ENCODE measurements at places on chromosomes 6 and 20. TPM values are rescaled to one million over a fixed set of nuclear protein-coding genes. Genes with fewer than 3 reads are reported as not detected.

SMOC2 gene
- not detected for polyA plus RNA-seq

DNA sequence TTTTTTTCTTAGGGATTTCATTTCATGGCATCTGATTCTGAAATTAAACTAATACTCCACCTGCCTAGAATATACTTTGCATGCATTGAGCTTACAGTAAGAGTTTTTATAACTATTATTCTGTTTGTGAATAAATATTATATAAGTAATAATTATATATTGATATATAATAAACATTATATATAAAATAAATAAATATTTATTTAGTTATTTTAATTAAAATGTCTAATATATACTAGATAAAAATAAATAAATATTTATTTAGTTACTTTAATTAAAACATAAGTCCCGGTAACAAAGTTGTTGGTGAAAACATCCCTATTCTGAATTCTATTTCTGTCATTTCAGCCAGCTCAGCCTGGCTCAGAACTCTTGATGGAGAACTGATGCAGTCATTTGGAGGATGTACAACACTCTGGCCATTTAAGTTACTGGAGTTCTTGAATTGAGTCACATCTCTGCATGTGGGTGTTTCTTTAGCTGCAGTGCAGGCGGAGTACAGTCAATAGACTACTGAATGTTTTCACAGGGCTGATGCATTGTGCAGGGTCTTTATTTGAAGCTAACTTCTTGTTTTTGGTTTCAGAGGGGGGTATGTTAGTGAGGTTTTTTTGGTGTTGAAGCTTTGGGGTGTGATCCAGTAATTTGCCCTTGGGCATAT, 508.9 kb upstream of the ADGRB3 start:
- H3K4me3 ChIP-seq, result no peak overlapping the region
- H3K36me3 ChIP-seq, result no peaks in the 10 kb centered on the region
- H3K4me1 ChIP-seq, result no peaks in the 10 kb centered on the region
- no peak overlapping the region for H3K27ac ChIP-seq
- H3K27me3 ChIP-seq, result no peaks in the 10 kb centered on the region

ZNF311 gene
- polyA plus RNA-seq, result 0.27 TPM

ZSCAN16 gene
- 1.8 TPM for polyA plus RNA-seq

GRCh38 chr6:160177220-160177619, 55.6 kb downstream of the SLC22A1 start:
- no peaks in the 10 kb centered on the region for H3K27me3 ChIP-seq
- DNase-seq, result no peak
- H3K4me1 ChIP-seq, result no peaks in the 10 kb centered on the region
- no peak overlapping the region for H3K27ac ChIP-seq
- no peaks in the 10 kb centered on the region for H3K36me3 ChIP-seq

MATN4 gene
- polyA plus RNA-seq, result 0.13 TPM

- no peak overlapping the region for H3K4me3 ChIP-seq
- H3K27ac ChIP-seq, result no peak overlapping the region
- H3K36me3 ChIP-seq, result no peaks in the 10 kb centered on the region
- peaks cover 4% of the 10 kb centered on the region for H3K4me1 ChIP-seq
- DNase-seq, result peak; percentile 83
- H3K27me3 ChIP-seq, result no peaks in the 10 kb centered on the region
Measured at GRCh38 chr6:116200619-116201249, 53.1 kb downstream of the TSPYL4 start.

DNA sequence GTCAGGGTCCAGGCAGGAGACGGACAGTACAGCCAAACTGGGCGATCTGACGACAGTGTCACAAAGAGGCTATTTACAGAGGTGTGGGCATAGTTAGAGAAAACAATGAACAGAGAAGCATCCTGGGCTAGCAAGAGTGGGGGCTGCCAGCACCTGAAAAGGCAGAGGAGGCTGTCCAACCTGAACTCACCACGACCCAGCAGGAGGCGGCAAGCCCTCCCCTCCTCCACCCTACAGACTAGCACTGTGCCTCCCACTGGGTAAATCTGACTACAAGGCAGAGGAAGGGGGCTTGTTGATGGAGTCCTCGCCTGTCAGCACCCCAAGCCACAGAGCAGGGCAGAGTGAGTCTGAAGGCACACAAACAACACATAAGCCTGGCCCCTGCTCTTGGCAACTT, 52.8 kb upstream of the CDYL start:
- no peak for DNase-seq
- no peaks in the 10 kb centered on the region for H3K4me1 ChIP-seq
- no peak overlapping the region for H3K27ac ChIP-seq
- H3K27me3 ChIP-seq, result peaks cover 3% of the 10 kb centered on the region
- H3K4me3 ChIP-seq, result no peak overlapping the region
- no peaks in the 10 kb centered on the region for H3K36me3 ChIP-seq

GRCh38 chr6:43875849-43876572, 106.0 kb downstream of the VEGFA start:
- no peak overlapping the region for H3K27ac ChIP-seq
- H3K4me3 ChIP-seq, result no peak overlapping the region
- no peaks in the 10 kb centered on the region for H3K4me1 ChIP-seq
- H3K36me3 ChIP-seq, result no peaks in the 10 kb centered on the region
- DNase-seq, result no peak
- H3K27me3 ChIP-seq, result peaks cover 28% of the 10 kb centered on the region

- no peak overlapping the region for H3K4me3 ChIP-seq
- DNase-seq, result no peak
- no peaks in the 10 kb centered on the region for H3K4me1 ChIP-seq
- no peaks in the 10 kb centered on the region for H3K36me3 ChIP-seq
- peaks cover 54% of the 10 kb centered on the region for H3K27me3 ChIP-seq
Measured at GRCh38 chr6:34066772-34067770, 78.8 kb downstream of the GRM4 start.

CNR1 gene
- polyA plus RNA-seq, result not detected
